ENCODE measurements at places on chromosomes 2 and 18.

GRCh38 chr2:173028141-173028540 is 47.5 kb upstream of the MAP3K20 start:
- no peak for DNase-seq

- peak; percentile 81 for DNase-seq
Observed at GRCh38 chr2:61065714-61066709, at the start of gene SANBR. SANBR (plus strand) TSS chr2:61065871; CDS start chr2:61070351, 4,480 bp downstream.

GRCh38 chr2:200042102-200042735 is 86.8 kb downstream of the MAIP1 start:
- DNase-seq: no peak

DNA sequence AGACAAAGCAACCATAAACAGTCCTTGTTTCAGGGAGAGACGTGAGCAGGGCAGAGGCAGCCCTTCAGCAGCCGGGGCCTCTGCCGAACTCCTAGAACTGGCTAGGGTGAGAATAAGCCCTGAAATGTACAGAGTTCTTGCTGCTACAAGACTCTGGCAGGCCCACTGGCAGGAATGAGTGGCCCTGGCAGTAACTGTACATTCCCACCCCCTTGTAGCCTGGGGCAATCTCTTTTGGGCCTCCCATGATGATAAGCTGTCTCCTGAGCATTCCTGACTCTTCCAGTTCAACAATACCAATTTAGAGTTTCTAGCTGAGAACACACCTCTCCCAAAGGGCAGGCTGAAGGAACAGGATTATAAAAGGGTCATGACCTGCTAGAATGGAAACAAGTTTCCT is 54.3 kb downstream of the HAUS1 start:
- DNase-seq: no peak

- DNase-seq: no peak
Observed at GRCh38 chr18:3554091-3554601, 104.2 kb downstream of the TGIF1 start.
